ENCODE measurements at places on chromosomes 1 and 21. TPM values are rescaled to one million over a fixed set of nuclear protein-coding genes. Genes with fewer than 3 reads are reported as not detected.

PROX1 gene
- polyA plus RNA-seq: not detected

- no peak for DNase-seq
Observed at GRCh38 chr1:89996450-89997110, 1.7 kb downstream of the ZNF326 start.

RAB25 gene
- polyA plus RNA-seq: 1.7 TPM

AVPR1B gene
- not detected for polyA plus RNA-seq

RGS13 gene
- polyA plus RNA-seq: not detected

GRCh38 chr1:221430152-221430960, 311.5 kb downstream of the DUSP10 start:
- no peak for DNase-seq

DNA sequence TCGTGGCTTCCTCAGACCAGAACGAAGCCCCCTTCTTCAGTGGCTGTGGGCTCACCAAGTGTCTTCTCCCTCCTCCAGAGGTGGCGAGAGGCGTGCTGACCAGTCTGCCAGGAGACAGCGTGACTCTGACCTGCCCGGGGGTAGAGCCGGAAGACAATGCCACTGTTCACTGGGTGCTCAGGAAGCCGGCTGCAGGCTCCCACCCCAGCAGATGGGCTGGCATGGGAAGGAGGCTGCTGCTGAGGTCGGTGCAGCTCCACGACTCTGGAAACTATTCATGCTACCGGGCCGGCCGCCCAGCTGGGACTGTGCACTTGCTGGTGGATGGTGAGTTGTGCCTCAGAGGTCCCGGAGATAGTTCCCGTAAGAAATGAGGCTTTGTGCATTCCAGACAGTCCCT, 24.0 kb downstream of the IL6R start:
- DNase-seq: no peak

ITLN2 gene
- polyA plus RNA-seq: not detected

FAM167B gene
- polyA plus RNA-seq: not detected

STRIP1 gene
- polyA plus RNA-seq: 23.3 TPM

GRCh38 chr1:94772230-94772641, 47.9 kb upstream of the SLC44A3 start:
- no peak for DNase-seq

SON gene
- 518 TPM for polyA plus RNA-seq

- no peak for DNase-seq
Observed at GRCh38 chr1:82373710-82374109, 573.0 kb downstream of the ADGRL2 start.

KRTAP23-1 gene
- polyA plus RNA-seq: not detected

- no peak for DNase-seq
Observed at GRCh38 chr1:4394366-4394765, 260.0 kb upstream of the AJAP1 start.

MAGOH gene
- 102 TPM for polyA plus RNA-seq

SLX9 gene
- 10.0 TPM for polyA plus RNA-seq

EIF4G3 gene
- polyA plus RNA-seq: 5.5 TPM

- no peak for DNase-seq
Observed at GRCh38 chr1:193366764-193367507, 180.5 kb upstream of the B3GALT2 start.

DNA sequence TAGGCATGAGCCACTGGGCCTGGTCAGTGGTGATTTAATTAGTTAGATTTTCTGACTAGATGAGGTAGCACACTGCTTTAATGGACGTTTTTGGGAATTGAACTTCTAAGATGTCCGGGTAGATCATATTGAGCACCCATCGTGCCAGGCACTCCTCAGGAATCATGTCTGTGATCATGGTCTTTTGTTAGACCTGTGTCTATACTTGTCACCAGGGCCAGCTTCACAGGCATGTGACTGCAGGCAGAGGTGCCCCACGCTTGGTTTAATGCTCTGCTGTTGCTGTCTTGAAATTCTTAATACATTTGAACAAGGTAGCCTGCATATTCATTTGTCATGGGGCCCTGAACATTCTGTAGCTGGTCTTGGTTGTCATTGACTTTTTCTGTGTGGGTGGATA, 19.6 kb downstream of the UBE4B start:
- no peak for DNase-seq

GRCh38 chr1:243539636-243540035, 283.8 kb downstream of the SDCCAG8 start:
- no peak for DNase-seq

CENPS gene
- polyA plus RNA-seq: 8.3 TPM

ILDR2 gene
- not detected for polyA plus RNA-seq

FBXO28 gene
- polyA plus RNA-seq: 13.0 TPM

DNA sequence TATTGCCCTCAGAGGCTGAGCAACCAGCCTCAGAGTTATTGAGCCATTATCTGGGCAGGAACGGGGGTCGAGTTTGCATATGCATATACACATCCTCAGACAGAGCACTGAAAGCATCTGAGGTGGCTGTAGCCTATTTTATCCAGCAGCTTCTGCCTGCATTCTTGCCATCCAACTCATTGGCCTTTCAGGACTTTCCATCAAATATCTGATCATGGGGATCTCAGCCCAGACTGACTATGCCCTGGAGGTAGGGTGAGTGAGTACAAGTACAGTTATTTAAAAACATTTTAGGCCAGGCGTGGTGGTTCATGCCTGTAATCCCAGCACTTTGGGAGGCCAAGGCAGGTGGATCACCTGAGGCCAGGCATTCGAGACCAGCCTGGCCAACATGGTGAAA, 1.8 kb upstream of the MTF1 start:
- DNase-seq: no peak

- no peak for DNase-seq
Observed at GRCh38 chr1:205581321-205581980, 50.4 kb downstream of the ELK4 start.

GRCh38 chr1:44688760-44689446, 14.4 kb downstream of the ARMH1 start:
- DNase-seq: no peak

- no peak for DNase-seq
Observed at GRCh38 chr1:10637400-10637799, 159.0 kb downstream of the CASZ1 start.

PGLYRP3 gene
- not detected for polyA plus RNA-seq

TBX19 gene
- polyA plus RNA-seq: 1.5 TPM

RGL1 gene
- polyA plus RNA-seq: 1.9 TPM

GRCh38 chr1:8712413-8713231, 104.8 kb downstream of the RERE start:
- no peak for DNase-seq

AGT gene
- polyA plus RNA-seq: not detected

DNA sequence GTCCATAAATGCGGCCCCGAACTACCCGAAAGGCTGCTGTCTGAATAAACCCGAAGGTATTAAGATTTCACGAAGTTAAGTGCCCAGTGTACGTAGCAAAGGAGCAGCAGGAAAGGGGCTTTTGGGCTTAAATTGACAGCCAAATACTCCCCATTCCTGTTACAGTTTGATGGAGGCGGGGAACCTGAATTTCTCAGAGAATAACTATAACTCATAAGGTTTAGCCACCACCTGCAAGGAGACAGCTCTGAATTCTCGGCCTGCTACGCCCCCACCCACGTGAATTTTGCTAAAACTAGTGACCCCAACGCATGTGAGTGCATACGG, 5.2 kb downstream of the GFI1 start:
- DNase-seq: no peak

OR2T11 gene
- polyA plus RNA-seq: not detected

Data from CD4-positive, CD25-positive, alpha-beta regulatory T cell (primary cell).